Fibroblast of skin of right quadriceps (primary cell): ENCODE measurements at places on chromosomes 4 and X.

- DNase-seq: no peak
These were observed 75.0 kb upstream of the GNPDA2 start for GRCh38 chr4:44801384-44801783.

DNA sequence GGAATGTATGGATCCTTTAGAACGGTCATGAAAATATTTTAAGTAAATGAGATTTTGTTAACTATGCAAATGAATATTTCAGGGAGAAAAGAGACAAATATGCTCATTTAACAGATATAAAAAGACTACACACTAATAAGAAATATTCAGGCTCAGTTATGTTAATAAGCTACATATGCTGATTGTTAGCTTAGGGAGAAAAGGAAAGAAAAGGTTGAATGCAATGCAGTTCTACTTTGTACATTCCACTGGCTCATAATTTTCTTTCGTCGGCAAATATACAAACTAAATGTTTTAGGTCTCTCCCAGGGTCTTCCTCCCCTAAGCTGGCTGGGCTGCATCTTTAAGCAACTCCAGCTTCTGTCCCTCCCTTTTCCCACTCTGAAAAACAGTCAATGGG is 2.7 kb upstream of the RTL3 start:
- peak; percentile 15 for DNase-seq

DNA sequence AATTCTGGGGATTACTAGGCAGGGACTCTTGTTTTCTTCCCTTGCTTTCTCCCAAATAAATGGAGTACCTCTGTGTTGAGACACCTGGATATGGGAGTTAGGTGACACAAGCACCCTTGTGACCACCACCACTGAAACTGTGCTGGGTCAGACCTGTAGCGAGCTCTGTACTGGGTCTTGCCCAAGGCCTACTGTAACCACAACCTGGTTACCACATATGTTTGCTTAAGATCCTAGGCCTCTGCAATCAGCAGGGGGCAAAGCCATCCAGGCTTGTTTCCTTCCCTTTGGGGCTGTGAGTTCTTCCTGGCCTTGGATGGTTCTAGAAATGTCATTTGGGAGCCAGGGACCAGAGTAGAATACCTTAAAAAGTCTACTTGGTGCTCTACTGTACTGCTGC is 49.4 kb downstream of the LPAR4 start:
- no peak for DNase-seq

DNA sequence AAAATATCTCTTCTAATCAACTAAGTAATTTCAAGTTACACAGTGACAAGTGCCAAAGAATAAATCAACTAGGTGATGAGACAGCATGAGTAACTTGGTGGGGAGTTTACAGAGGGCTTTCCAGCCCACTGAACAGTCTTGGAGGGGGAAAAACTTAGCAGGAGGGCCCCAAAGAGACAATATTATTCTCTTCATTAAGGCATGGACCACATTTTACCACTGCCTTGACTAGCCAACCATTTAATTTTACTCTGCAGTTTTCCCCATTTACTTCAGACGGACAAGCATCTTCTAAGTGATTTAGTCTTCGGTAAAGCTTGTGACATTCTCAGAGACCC is 25.3 kb upstream of the GATB start:
- no peak for DNase-seq

DNA sequence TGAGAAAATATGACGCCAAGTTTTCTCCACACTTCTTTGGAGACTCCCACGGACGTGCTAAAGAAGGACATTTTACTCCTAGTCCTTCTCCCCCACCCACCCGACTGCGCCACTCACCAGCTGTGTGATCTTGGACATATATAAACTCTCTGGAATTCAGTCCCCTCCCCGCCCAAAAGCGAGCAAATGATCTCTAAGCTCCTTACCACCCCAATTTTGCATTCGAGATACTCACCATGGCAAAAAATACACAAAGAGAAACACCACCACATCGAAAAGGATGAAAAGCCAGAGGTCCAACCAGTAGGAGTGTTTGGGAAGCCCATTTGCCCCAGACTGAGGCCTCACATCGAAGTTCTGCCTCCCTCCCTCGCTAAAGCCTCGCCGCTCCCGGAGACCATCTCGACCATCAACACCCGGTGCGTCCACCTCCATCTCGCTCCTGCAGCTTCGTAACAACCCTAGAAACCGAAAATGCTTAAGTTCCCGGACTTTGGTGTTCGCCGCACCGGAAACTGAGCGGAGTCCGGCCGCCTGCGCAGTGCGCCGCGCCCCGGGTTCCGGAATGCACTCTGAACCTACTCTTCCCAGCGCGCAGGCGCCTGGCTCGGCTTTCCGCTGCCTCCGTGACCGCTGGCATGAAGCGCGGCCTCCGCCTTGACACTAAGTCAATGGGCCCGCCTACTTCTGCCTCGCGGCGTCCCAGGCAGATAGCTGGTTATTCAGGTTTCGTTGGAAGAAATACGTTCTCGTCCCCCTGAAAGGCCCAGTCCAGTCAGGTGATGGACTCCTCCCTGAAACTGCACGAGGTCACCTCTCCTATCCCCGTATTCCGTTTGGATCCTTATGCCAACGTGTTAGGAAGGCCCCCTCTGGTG is 21.6 kb downstream of the FABP2 start:
- peak; percentile 93 for DNase-seq

- DNase-seq: no peak
These were observed 131.2 kb upstream of the GPC4 start for GRCh38 chrX:133546441-133546840.
